Activated effector memory CD4-positive, alpha-beta T cell treated with Interleukin-2 at 50 U/mL for 16 hours (primary cell): ENCODE measurements at places on chromosomes 11 and 22.
A peak's percentile ranks its signal among the peaks of the same experiment; 100 is the strongest.

GRCh38 chr22:50548040-50548920 lies 2.6 kb downstream of the KLHDC7B start:
- DNase-seq = peak; percentile 62

DNA sequence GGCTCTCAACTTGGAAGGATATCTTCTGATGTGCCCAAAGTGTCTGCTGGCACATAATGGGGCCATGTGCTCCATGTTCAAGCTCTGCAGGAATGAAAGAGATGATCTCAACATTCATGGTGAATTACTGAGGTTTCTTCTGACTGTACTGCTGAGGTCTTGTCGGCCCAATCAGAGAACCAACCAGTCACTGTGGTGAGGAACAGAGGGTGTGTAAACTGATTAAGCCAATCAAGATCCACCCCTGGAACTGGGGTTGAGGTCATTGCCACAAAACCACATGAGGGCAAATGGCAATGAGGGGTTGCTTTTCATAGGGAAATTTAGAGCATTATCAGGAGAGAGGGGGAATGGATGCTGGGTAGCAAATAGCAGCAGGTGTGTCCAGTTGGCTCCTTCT lies 152.3 kb upstream of the RAG2 start:
- no peak for DNase-seq

DNA sequence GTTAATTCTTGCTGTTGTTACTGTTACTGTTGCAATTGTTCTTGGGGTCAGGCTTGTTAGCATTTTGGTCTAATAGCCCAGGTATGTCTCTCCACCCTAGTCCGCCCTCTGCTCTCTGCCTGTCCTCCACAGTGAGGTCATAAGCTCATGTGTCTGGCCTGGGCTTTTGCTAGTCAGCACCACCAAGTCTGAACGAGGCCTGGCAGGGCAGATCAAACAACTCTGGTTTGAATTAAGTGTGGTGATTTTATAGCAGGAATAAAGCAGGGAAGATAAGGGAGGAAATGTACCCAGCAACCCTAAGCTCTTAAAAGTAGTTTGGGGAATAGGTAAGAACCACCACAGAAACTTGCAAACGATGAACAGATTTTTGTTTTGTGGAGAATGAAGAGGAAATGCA lies 98.7 kb downstream of the ABTB2 start:
- DNase-seq = no peak

DNA sequence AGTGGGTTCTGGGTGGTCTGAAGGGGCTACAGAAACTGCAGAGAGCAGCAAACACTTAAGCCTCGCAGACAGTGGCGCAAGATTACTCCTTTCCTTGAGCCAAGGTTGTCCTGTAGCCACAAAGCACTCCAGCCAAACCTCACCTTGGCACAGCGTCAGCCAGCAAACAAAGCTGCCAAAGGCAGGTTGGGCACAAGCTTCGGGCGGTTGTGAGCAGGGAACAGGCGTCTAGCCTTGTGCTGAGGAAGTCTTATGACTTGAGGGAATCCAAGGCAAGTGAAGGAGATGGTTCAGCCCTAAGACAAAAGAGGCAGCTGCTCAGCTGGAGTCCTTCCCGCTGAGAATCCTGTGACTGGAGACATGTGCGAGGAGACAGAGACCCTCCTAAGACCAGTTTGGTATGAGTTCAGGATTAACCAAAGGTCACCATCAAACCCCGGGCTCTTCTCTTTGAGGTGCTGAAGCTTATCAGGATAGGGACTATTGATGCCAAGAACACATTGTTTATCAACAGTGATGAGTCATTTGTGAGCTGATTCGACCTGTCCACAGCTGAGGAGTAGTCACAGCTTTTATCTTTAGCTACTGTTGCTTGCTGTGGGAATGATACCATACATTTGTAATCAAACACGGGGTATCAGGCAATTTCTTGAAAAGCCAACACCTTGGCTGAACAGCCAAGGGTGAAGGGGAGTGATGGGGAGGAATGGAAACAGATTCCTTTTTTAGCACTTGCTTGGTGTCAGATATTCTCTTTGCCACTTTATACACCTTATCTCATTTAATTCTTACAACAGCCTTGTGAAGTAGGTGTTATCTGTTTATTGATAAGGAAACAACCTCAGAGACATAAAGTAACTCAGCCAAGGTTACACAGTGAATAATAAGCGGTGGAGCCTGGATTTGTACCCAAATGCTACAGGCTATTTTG lies 4.6 kb downstream of the ADM start:
- DNase-seq = no peak

GRCh38 chr11:118310781-118311485 lies 6.4 kb downstream of the CD3E start:
- no peak for DNase-seq

DNA sequence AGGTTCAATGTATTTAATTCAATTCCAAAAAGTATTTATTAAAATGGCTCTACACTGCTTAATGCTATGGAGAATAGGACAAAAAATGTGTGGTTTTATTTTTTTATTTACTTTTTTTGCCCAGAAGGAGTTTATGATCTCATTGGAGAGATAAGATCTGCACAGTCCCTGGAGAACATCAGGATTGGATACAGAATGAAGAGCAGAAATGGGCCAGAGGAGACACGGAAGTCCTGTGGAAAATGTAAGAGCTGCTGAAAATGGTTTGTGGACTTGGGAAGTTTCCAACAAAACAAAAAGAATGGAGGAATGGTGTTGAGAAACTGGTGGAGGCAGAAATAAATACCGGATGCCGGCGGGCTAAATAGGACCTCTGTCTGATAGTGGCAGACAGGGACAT lies 554.6 kb downstream of the OPCML start:
- DNase-seq = no peak

DNA sequence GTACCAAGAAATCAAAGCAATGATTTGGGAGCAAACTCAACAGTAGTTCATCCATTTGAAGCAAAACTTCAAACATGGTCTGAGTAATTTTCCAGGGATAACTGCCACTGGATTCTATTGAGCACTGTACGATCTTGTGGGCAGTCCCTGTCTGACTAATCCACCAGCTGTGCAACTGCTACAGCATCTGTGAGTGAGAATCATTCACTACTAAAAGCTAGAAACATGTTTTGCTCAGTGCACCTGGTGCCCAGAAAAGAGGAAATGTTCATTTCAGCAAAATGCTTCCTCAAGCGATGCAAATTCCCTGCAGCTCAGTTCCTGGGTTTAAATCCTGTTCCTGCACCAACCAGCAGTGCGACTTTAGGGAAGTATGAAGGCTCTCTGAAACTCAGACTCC lies 1077.9 kb downstream of the DLG2 start:
- DNase-seq = no peak

GRCh38 chr11:78791254-78791653 lies 216.6 kb upstream of the NARS2 start:
- no peak for DNase-seq

- DNase-seq = no peak
Measured at GRCh38 chr11:117966908-117967307, 19.3 kb upstream of the IL10RA start.

DNA sequence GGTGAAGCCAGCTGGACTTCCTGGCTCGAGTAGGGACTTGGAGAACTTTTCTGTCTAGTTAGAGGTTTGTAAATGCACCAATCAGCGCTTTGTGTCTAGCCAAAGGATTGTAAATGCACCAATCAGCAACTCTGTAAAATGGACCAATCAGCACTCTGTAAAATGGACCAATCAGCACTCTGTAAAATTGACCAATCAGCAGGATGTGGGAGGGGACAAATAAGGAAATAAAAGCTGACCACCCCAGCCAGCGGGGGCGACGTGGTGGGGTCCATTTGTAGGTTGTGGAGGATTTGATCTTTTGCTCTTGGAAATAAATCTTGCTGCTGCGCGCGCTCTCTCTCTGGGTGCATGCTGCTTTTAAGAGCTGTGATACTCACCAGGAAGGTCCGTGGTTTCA lies 202.9 kb downstream of the MIAT start:
- DNase-seq = no peak

- no peak for DNase-seq
Measured at GRCh38 chr11:102513869-102514268, 16.7 kb downstream of the MMP7 start.

DNA sequence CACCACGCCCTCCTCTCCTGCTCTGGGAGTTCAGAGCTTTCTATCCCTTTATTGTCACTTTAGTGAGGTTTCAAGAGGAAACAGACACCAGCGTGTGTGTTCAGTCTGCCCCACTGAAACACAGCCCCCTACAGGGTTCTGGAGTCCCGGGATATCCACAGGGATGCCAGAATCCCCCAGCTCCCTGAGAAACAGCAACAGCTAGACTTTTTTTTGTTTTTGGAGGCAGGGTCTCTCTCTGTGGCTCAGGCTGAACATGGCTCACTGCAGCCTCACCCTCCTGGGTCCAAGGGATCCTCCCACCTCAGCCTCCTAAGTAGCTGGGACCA lies 10.4 kb downstream of the SULT4A1 start:
- no peak for DNase-seq

GRCh38 chr11:13289081-13289480 lies 11.5 kb downstream of the BMAL1 start:
- DNase-seq = no peak

DNA sequence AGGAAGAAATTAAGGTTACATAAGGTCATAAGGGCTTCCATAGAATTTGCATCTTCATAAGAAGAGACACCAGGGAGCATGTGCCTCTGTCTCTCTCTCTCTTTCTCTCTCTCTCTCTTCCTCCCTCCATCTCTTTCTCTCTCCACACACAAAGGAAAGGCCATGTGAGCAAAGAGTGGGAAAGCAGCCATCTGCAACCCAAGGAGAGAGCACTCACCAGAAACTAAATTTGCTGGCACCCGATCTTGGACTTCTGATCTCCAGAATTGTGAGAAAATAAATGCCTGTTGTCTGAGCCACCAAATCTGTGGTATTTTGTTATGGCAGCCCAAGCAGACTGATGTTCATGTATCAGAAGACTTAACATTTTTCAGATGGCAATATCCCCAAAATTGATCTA lies 6.4 kb upstream of the KRTAP5-10 start:
- DNase-seq = no peak

GRCh38 chr11:111463276-111463675 lies 48.9 kb downstream of the BTG4 start:
- no peak for DNase-seq

DNA sequence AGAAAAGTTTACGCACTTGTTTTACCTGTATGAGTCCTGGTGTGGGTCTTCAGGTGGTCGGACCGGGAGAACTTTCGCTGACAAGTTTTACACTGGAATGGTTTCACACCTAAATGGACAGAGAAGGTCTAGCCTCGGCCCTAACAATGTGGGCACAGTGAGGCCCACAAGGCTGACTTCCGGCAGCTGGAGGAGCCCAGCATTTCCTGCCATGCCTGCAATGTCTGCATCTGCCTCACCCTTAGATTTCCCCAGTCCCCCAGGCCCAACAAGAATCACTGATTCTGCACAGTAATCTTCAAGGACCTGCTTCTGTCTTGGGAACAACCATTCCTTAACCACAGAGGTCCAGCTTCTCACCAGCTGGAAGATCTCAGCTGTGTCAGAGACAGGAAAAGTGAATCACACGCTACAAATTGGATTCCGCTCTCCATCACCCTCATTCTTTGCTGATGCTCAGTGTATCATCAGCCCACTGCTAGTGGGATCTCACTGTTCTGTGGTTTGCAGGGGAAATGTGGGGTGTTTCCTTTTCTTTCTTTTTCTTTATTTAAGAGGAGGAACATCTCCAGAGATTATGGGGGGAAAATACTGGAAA lies 43.3 kb downstream of the WT1 start:
- no peak for DNase-seq

DNA sequence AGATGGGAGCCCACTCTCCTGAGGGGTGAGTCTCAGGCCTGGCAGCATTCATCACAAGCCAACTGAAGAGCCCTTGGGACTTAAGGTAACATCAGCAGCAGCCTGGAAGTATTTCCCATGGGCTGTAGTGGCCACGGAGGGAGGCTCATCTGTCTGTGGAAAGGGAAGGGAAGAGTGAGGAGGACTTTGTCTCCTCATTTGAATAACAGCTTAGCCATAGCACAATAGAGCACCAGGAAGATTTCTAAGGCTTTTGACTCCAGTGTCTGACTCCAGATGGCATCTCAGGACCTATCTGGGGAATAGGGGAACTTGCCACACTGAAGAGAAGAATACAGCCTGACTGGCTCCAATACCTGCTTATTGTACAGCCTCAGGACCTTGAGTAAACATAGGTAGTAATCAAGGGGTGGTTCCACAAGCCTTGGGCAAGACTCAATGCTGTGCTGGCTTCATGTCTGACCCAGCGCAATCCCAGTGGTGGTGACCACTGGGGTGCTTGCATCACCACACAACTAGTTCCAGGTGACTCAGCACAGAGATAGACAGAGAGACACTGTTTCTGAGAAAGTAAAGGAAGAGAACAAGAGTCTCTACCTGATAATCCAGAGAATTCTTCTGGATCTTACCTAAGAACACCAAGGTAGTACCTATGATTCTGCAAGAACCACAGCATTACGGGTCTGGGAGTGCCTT lies 510.5 kb upstream of the CCDC179 start:
- no peak for DNase-seq

DNA sequence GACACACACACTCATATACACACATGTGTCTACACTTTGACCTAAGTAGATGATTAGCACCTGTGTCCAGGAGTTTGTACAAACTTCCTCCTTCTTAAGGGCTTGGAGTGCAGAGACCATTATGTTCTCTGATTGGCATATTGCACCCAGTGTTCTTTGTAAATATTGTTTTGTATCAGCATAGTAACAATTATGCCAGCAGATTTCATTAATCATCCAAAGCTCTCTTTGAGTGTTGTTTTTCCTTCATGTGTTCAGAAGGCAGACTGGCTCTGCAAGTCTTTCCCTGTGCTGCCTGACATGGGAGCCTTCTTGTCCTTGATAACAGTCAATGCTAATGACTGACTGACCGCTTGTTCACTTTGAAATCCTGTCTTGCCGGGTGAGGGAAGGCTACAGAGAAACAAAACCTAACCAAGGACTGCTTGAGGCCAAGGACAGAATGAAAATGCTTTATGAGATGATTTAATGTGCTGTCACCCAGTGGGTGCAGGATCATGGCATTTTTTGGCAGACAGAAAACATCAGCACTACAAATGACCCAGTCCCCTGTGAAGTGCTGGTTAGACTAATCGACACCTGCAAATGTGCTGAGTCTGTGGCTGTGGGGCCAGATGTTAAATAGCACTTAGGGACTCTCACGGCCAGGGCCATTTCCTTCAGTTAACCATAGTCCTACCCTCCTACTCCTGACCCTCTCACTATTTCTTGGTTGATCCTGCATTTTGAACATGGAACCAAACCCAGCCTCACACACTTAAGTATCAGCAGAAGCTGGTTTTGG lies 6.6 kb upstream of the BARX2 start:
- DNase-seq = no peak

GRCh38 chr11:81007046-81007445 lies 1566.2 kb upstream of the TENM4 start:
- no peak for DNase-seq

- no peak for DNase-seq
Measured at GRCh38 chr11:70323806-70324205, 53.3 kb downstream of the PPFIA1 start.

DNA sequence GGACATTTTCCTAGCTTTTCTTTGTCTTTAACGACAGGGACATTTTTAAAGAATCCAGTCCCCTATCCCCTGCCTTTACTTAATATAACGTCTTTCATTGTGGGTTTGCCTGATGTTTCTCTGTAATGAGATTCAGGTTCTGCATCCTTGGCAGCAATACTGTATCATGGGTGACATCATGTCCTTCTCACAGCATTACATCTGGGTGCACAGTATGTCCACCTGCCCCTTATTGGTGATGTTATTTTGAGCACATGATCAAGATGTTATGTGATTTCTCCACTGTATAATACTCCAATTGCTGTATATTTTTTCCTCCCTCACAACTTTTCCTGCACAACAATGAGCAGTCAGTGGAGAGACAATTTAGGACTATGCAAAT lies 9.7 kb upstream of the STK33 start:
- DNase-seq = no peak

GRCh38 chr22:27278946-27279345 lies 522.6 kb downstream of the MN1 start:
- DNase-seq = no peak

GRCh38 chr22:40982482-40983385 lies 31.6 kb downstream of the RBX1 start:
- no peak for DNase-seq
